ENCODE measurements at places on chromosomes 7 and 10.

DNA sequence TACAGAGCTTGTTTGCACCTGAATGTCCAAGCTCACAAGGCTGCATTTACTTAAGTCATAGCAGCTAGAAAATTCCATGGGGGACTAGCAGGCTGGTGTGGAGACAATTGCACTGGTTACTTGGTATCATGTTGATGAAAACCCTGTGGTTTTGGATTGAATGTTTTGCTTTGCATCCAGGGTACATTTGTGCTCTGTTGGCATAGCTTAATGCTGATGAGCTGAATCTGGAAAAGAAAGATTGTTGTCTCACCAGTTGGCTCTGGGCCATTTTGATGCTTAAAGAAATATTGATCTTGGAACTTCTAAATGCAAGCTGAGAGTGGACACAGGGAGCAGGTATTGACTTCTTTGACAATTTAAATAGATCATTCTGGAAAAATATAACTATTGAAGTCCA, 122.5 kb upstream of the MBL2 start:
- DNase-seq, result no peak

- DNase-seq, result no peak
These were observed 21.1 kb downstream of the BNIP3 start for GRCh38 chr10:131960631-131961046.

- no peak for DNase-seq
These were observed 78.3 kb upstream of the NRP1 start for GRCh38 chr10:33412653-33413361.

DNA sequence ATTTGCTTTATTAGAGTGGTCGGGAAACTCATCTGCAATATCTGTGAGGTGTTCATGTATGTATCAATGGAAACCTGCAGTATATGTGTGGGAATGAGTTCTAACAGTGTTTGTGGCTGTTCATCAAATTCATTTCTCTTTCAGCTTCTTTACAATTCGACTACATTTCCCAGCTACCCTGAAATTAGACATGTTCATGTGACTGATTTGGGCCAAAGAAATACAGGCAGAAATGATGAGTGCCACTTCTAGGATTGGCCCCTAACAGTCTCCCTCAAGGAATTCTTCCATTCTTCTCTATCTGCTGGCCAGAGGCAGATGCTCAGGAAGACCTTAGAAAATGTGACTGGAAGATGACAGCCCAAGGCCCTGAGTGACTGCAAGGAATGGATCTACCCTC, 114.8 kb upstream of the WAC start:
- DNase-seq, result no peak

GRCh38 chr10:2380218-2380617, 642.9 kb upstream of the ADARB2 start:
- no peak for DNase-seq

GRCh38 chr10:110687400-110687799, 43.3 kb downstream of the RBM20 start:
- DNase-seq, result no peak

DNA sequence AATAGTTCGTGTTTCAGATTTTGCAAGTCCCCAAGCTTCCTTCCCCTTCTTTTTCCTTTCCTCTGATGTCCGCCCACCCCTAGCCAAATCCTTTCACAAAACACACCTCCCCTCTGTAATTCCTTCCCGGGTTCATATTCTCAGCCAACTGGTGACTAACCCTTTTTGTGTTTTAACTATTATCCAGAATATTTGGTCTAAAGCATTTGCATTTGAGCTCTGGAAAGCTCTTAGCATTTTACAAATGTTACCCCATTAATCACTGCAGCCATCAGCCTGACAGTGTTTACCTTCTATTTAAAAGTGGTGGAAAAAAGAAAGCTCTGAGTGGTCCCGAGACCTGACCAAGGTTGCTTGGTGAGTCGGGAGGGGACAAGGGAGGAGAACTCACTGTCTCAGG, 139.0 kb downstream of the CREB5 start:
- DNase-seq, result no peak

- no peak for DNase-seq
These were observed 32.3 kb upstream of the WDFY4 start for GRCh38 chr10:48652344-48652743.

DNA sequence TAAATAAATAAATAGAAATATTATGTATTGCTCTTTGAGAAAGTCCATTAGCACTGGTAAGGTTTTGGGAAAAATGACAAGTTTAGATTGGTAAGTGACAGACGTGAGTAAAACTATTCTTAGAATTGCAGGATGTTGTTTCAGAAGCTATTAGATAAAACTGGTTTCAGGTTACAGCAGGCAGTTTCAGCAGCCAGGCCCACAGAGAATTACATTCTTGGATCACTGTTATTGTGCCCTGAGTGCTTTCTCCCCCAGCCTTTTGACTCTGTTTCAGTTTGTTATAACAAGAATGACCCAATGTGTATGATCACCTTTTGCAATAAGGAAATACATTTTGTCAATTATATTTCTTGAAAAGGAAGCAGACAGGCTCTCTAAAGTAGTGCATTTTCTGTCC, 86.5 kb downstream of the DKK1 start:
- no peak for DNase-seq

DNA sequence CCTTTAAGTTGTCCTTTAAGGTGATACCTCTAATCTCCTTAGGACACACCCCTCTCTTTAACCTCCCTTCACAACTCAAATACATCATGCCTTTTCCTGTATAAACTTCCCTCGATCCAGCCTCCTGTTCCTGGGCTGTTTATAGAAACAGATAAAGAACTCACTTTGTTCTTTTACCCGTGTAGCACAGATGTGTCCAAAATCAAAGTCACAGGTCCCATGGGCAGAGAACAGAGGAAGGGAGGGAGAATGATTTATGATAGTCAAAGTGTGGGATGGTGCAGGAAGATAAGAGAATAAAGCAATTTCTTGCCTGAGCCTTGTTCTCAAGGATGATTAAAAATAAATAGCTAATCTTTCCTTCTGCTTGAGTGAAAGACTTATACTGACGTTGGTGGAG, 50.3 kb upstream of the CABCOCO1 start:
- DNase-seq, result no peak

- DNase-seq, result no peak
These were observed 77.2 kb downstream of the ZNF680 start for GRCh38 chr7:64485623-64486022.

- DNase-seq, result no peak
These were observed 72.0 kb downstream of the FAM53B start for GRCh38 chr10:124672181-124672638.

DNA sequence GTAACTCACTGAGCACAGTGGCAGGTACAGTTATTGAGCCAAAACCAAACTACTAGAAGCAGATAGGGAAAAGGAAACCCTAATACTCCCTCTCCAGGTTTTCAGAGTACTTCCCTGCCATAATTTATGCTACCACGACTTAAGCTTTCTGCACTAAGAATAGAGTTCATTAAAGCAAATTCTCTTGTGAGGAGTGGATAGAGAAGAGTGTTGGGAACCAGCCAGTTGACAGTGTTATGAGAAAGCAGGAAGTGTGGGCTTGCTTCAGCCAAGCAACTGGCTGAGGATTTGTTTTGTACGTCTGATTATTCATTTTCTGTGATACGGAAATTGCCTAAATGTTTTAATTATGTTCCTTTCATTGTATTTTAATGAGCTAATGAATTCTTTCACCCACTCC, 280.5 kb downstream of the KIF20B start:
- DNase-seq, result no peak

- DNase-seq, result no peak
These were observed 44.0 kb upstream of the FAM133B start for GRCh38 chr7:92634205-92634604.

GRCh38 chr10:89554433-89554832, 19.0 kb upstream of the SLC16A12 start:
- no peak for DNase-seq

GRCh38 chr10:69491611-69492010, 40.3 kb downstream of the TSPAN15 start:
- no peak for DNase-seq

DNA sequence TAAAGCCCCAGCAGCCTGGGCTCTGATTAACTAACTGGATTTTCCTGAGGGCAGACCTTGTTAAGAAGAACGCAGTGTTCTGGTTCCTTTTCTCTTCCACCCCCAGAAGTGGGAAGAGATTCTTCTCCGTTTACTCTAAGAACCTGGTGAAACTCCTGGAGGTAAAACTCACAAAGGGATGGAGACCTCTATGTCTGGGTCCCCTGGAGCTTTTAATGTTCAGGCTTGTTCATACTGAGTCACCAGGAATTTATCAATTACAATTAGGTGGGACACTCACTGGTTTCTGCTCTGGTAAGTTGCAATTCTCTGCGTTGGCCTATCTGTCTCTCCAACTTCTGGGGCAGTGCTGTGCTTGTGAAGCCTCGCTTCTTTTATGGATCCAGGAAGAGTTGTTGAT, 73.3 kb upstream of the CACNB2 start:
- no peak for DNase-seq

DNA sequence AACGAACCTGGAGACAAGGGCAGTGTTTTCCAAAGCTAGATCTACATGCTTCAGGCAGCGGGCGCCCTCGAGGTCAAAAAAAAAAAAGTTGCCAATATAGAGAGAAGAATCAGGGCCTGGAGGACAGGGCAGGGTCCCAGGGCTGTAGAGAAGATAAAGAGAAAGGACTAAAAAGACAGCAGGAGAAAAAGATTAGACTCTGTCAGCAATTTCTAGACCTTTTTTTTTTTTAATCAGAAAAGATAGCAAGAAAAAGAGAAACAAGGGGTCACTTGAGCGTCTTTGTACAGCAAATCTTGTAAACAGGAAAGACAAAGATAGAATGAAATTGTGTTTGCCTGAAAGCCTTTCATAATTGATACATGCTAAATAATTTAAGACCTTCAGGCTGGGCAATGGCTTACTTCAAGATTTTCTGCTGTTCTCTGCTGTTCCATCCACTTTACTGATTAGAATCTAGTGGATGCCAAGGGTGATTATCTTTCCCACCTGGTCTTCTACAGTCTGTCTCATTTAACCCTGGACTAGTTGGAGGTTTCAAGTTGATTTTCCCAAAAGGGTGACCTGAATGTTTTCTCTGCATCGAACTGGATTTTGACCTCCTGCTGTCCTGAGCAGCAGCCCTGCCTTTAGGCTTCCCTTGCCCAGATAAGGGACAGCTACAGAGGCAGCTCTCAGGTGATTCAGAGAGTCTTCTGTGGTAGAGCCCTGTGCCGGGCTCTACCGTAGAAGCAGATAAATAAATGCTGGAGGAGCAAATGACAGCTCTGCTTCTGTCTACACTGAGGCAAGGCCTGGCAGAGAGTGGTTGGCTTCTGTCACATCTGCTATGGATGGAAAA, 5.1 kb downstream of the LMOD2 start:
- DNase-seq, result no peak

GRCh38 chr7:154978017-154978416, 24.9 kb downstream of the PAXIP1 start:
- no peak for DNase-seq

DNA sequence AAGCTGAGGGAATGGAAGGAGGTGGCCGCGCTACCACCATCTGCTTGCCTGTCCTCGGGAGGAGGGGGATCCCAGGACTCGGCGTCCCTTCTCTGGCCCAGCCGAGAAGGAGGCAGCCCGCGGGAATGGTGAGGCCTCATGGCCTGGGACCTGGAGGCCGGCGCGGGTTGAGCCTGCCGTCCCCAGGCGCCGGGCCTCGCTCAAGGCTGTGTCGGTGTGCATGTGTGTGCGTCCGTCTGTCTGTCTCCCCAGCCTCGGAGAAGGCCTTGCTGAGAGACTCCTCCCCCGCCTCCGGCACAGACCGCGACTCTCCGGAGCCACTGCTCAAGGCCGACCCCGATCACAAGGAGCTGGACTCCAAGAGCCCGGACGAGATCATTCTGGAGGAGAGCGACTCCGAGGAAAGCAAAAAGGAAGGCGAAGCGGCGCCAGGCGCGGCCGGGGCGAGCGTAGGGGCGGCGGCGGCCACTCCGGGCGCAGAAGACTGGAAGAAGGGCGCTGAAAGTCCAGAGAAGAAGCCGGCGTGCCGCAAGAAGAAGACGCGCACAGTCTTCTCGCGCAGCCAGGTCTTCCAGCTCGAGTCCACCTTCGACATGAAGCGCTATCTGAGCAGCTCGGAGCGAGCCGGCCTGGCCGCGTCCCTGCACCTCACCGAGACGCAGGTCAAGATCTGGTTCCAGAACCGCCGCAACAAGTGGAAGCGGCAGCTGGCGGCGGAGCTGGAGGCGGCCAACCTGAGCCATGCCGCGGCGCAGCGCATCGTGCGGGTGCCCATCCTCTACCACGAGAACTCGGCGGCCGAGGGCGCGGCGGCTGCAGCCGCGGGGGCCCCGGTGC, 1.3 kb downstream of the HMX3 start:
- no peak for DNase-seq

DNA sequence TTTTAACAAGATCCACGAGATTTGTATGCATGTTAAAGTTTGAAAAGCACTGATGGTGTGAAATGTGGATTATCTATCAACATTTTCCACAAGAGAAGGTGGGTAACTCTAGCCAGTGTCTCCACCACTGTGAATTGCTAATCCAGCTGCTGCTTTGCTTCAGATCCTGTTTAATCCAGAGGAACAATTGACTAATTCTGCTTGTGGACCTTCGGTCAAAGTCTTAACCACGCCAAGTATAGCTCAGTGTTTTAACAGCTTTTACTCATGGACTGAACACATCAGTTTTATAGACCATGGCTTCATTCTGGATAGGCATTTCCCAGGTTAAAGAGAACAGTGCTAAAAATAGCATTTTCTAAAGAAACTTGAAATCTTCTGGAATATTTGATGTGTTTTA, 23.5 kb downstream of the ADK start:
- no peak for DNase-seq

DNA sequence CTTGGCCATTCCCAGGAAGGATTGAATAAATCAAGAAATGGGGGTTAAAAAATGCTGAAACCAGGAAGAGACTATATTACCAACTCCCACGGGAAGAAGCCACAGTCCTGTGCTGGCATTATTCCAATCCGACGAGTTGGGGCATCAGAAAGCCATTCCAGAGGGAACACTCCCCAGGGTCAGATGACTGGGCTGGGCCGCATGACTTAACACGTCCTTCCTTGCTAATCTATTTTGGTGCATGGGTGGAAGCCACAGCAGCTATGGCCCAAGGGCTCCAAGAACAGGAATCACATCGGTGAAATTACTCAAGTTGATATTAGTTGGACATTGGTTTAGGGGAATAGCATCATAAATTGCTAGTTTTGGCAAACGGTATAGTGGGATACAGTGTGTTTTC, 592.9 kb upstream of the NRP1 start:
- no peak for DNase-seq

DNA sequence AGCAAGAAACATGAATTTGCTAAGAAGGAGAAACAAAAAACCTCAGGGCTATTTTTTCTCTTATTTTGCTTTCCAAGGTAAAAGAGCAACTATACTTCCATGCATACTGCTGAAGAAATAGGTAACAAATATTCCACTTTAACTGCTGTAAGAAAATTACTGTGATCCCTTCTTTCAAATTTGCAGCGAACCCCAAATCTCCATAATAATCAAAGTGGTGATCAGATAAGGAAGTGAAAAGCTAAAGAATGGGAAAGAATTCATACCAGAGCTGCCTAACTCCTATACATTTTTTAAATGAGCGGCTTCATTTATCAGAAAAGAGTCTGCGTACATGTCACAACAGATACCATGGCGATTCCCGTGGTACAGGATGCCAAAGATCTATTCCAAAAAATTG, 7.2 kb downstream of the SGCE start:
- DNase-seq, result no peak

All from stimulated activated CD4-positive, alpha-beta T cell treated with anti-CD3 and anti-CD28 coated beads, TNF-alpha, amount 100 ng/mL, for 4 hours (primary cell).